Myometrial cell (primary cell): ENCODE measurements at places on chromosomes 5 and 9. TPM values are rescaled to one million over a fixed set of nuclear protein-coding genes. Genes with fewer than 3 reads are reported as not detected.

The CCL21 gene
- not detected in 2 replicates for total RNA-seq

The ACOT12 gene
- 0.18 TPM in 1 of 2 replicates, not detected in the other for total RNA-seq

The KIF20A gene
- 91.4 and 104 TPM in 2 replicates for total RNA-seq

The RLN2 gene
- 0.18 TPM in 1 of 2 replicates, not detected in the other for total RNA-seq

The LCN2 gene
- not detected in 2 replicates for total RNA-seq

The ELAVL2 gene
- total RNA-seq = under 0.01 TPM in 1 of 2 replicates, not detected in the other

The XRCC4 gene
- 13.5 and 13.8 TPM in 2 replicates for total RNA-seq

The IFNA13 gene
- not detected in 2 replicates for total RNA-seq

The SLC6A3 gene
- not detected in 2 replicates for total RNA-seq

The EIF4E1B gene
- not detected in 2 replicates for total RNA-seq

The PCDHAC2 gene
- total RNA-seq = not detected in 2 replicates

The SAXO1 gene
- not detected in 2 replicates for total RNA-seq

The ANKRD20A1 gene
- not detected in 2 replicates for total RNA-seq

The CATSPER3 gene
- under 0.01 TPM in 1 of 2 replicates, not detected in the other for total RNA-seq

The SLC46A2 gene
- not detected in 2 replicates for total RNA-seq

The SLC6A18 gene
- total RNA-seq = not detected in 2 replicates

The ANKRD31 gene
- under 0.01 TPM in 1 of 2 replicates, not detected in the other for total RNA-seq

The OTULIN gene
- total RNA-seq = 6.1 and 25.0 TPM in 2 replicates

The C6 gene
- not detected in 2 replicates for total RNA-seq

The LAMC3 gene
- 0.35 TPM in 1 of 2 replicates, not detected in the other for total RNA-seq

The ANKRD18A gene
- not detected in 2 replicates for total RNA-seq

The SPATA9 gene
- total RNA-seq = not detected in 2 replicates

The GPRIN1 gene
- 4.3 and 5.3 TPM in 2 replicates for total RNA-seq

The ARID3C gene
- total RNA-seq = under 0.01 and 0.58 TPM in 2 replicates

The PHF24 gene
- total RNA-seq = not detected in 2 replicates

The TPPP gene
- under 0.01 TPM in 1 of 2 replicates, not detected in the other for total RNA-seq

The GRIN3A gene
- not detected in 2 replicates for total RNA-seq

The CCNI2 gene
- total RNA-seq = not detected in 2 replicates

The SLC36A3 gene
- total RNA-seq = not detected in 2 replicates

The SPOCK1 gene
- total RNA-seq = 8.9 and 14.9 TPM in 2 replicates

The ZBED3 gene
- total RNA-seq = 0.35 and 1.4 TPM in 2 replicates

The PPP2R2B gene
- 0.29 TPM in 1 of 2 replicates, not detected in the other for total RNA-seq

The DAB2 gene
- total RNA-seq = 53.9 and 64.3 TPM in 2 replicates

The DOK3 gene
- 1.2 TPM in 1 of 2 replicates, not detected in the other for total RNA-seq

The AJM1 gene
- total RNA-seq = 1.4 TPM in 1 of 2 replicates, not detected in the other

The LMAN2 gene
- 312 and 382 TPM in 2 replicates for total RNA-seq

The FST gene
- total RNA-seq = 1.2 TPM in 2 replicates

The GCNT4 gene
- 0.35 and 0.58 TPM in 2 replicates for total RNA-seq

The FOXD4L4 gene
- total RNA-seq = not detected in 2 replicates

The PLPP7 gene
- total RNA-seq = 14.9 and 21.3 TPM in 2 replicates

The PCDHB5 gene
- under 0.01 TPM in 1 of 2 replicates, not detected in the other for total RNA-seq

The LPAR1 gene
- total RNA-seq = 103 and 121 TPM in 2 replicates

The TAF11L5 gene
- total RNA-seq = not detected in 2 replicates

The SLC9A3 gene
- total RNA-seq = 1.7 and 2.1 TPM in 2 replicates

The PCA3 gene
- not detected in 2 replicates for total RNA-seq

The HRCT1 gene
- 0.18 and 0.86 TPM in 2 replicates for total RNA-seq

The ADAMTS13 gene
- total RNA-seq = 0.86 and 0.89 TPM in 2 replicates

The CHSY3 gene
- total RNA-seq = 2.9 and 5.0 TPM in 2 replicates

The STK32A gene
- total RNA-seq = under 0.01 TPM in 2 replicates

The PRRT1B gene
- total RNA-seq = not detected in 2 replicates

The ENTREP1 gene
- total RNA-seq = not detected in 2 replicates

The MROH2B gene
- total RNA-seq = not detected in 2 replicates

The PCDHGA4 gene
- total RNA-seq = 0.58 and 2.1 TPM in 2 replicates

The DRD1 gene
- total RNA-seq = not detected in 2 replicates

The HAND1 gene
- 0.18 and 1.2 TPM in 2 replicates for total RNA-seq
